Motor neuron (in vitro differentiated cells): ENCODE measurements at places on chromosomes 1 and 21. TPM values are rescaled to one million over a fixed set of nuclear protein-coding genes. Genes with fewer than 3 reads are reported as not detected.

The SPAG17 gene
- 1.8 and 4.4 TPM in 2 replicates for total RNA-seq

The IPO13 gene
- 26.9 and 28.2 TPM in 2 replicates for total RNA-seq

The HSPA6 gene
- total RNA-seq, result 248 and 250 TPM in 2 replicates

The FCRL4 gene
- 0.06 and 0.11 TPM in 2 replicates for total RNA-seq

- peak; percentile 87 for ATAC-seq
These were observed 94.6 kb downstream of the STUM start for GRCh38 chr1:226643177-226643576.

- no peak for ATAC-seq
These were observed 356.4 kb upstream of the KAZN start for GRCh38 chr1:14242123-14242522.

- ATAC-seq, result no peak
These were observed 219.5 kb downstream of the HLX start for GRCh38 chr1:221098471-221099405.

DNA sequence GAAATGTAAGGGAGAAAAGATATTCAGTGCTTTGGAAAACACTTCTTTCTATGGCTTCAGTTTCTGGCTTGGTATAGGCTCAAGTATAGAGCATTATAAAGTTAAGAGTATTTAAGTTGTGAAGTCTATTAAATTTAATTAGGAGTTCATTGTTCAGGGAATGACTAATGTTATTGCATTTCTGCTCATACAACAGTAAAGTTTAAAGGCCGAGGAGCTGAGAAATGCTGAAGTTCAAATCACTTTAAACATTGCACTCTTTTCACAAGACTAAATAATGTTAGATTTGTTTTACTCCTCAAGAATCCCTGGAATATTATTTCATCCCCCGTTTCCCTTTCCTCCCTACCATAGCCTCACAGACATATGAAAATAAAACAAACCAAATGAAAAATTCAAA lies 30.1 kb downstream of the RGS5 start:
- ATAC-seq, result no peak

DNA sequence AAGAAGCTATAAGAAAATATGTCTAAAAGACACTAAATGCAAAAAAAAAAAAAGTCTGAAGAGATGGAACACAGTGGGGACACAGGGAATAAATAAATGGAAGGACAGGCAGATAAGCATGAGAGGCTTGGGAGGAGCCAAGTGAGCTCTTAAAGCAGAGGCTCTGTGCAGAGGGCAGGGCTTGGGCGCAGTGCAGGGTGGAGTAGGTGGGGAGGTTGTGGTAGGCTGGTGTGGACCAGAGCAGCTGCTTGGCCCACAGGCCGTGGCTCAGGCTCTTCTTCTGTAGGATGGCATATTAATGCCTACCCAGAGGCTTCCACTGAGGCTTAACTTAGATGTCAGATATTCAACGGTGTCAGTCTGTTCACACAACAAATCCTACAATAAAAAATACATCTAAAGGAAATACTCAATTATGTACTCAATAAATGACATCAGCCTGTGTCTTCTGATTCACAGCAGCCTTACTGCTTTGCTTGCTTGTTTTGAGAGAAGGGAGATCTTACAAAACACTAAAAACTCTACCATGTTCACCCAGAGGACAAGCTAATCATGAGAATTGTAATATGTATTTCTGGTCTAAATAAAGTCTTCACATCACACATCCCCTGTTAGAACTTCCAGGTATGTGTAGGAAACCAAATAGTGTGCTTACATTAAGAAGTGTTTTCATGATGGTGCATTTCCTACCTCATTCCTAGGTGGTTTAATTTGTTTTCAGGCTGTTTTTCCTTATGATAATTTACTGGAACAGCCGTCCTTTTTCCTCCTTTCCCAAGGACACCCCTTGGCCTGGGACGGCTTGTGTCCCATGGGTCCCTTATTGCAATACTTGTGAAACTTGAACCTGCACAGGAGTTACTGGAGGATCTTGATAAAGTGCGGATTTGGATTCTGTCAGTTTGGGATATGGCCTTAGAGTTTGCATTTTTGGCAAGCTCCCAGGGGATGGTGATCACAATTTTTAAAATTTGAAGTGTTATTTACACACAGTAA lies 24.9 kb downstream of the DIP2A start:
- ATAC-seq, result peak; percentile 58

DNA sequence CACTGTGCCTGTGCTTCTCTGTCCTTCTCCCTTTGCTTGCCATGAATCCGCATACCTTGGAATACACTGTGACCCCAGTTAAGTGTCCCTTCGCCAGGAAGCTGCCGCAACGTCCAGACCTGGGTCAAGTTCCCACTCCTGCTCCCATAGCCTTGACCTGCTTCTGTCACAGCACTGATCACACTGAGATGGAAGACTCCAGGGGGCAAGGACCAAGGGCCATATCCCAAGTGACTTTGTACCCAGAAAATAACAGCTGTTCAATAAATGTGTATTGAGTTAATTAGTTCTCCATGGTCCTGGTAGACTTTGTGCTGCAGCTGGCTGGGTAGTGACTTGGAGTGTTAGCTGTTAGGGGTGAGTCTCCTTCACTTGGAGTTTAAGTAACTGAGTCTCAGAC lies 25.8 kb downstream of the SLC5A9 start:
- ATAC-seq, result no peak
